ENCODE measurements at places on chromosomes 5 and 9. TPM values are rescaled to one million over a fixed set of nuclear protein-coding genes. Genes with fewer than 3 reads are reported as not detected.

C5orf58 gene
- 1.7 TPM for total RNA-seq

DRD1 gene
- 2.4 TPM for total RNA-seq

GGTA1 gene
- 12.0 TPM for total RNA-seq

TNC gene
- 437 TPM for total RNA-seq

PRRX2 gene
- total RNA-seq = 10.4 TPM

SLC46A2 gene
- total RNA-seq = 0.24 TPM

MSMP gene
- not detected for total RNA-seq

SETX gene
- 43.1 TPM for total RNA-seq

FSD1L gene
- 11.8 TPM for total RNA-seq

FGD3 gene
- total RNA-seq = 4.8 TPM

DNAJC18 gene
- total RNA-seq = 21.2 TPM

ARL14EPL gene
- 1.9 TPM for total RNA-seq

All from umbilical cord (tissue), 2 donors.